Activated T-cell treated with anti-CD3 and anti-CD28 coated beads, Interleukin-2, amount 50 U/mL, for 48 hours (primary cell): ENCODE measurements at places on chromosomes 7 and 10.
A peak's percentile ranks its signal among the peaks of the same experiment; 100 is the strongest.

DNA sequence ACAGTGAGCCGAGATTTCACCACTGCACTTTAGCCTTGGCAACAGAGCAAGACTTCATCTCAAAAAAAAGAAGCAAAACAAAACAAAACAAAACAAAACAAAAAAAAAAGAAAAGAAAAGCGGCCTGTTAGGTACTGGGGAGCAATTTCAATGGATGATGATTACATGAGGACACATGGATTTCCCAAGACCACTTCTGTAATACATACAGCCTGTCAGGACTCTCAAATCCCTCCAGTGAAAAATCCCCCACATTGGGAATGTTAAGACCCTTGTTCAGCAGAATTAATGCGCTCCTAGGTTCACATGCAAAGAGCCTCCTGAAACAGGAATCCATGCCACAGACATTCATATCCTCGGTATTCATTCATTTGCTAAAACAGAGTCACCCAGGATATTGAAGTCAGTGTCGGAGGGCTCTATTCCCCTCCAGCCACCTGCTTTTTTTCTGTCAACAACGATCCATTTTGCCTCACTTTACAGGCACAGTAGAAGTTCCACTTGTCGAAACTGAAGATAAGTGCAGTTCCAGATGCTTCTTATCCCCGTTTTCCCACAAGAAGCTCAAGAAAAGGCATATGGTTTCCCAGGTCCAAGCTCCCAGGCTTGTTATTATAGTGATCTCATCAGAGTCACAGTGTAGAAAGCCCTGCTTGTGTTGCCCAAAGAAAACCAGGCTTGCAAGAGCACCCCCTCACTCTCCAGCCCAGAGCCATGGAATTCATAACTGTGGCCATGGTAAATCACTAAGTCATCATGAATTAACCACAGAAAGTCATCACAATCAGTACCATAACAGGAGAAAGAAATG, 20.2 kb downstream of the SLC16A12 start:
- no peak for DNase-seq

DNA sequence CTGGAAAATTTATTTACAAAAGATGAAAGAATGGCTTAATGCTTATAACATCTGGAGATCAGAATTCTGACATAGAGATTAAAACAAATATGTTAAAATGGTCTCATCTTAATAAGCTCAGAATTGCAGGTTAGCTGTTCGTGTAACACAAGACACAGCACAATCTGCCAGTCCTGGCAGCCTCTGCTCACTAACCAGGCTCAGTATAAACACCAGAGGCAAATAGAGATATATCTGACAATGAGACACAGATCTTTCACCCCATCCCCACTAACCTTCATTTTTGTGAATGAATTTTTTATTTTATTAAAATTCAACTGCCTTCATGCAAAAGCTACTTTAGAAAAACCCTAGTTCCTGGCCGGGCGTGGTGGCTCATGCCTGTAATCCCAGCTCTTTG, 51.8 kb downstream of the RELN start:
- no peak for DNase-seq

- no peak for DNase-seq
Measured at GRCh38 chr10:8300925-8301324, 246.4 kb downstream of the GATA3 start.

DNA sequence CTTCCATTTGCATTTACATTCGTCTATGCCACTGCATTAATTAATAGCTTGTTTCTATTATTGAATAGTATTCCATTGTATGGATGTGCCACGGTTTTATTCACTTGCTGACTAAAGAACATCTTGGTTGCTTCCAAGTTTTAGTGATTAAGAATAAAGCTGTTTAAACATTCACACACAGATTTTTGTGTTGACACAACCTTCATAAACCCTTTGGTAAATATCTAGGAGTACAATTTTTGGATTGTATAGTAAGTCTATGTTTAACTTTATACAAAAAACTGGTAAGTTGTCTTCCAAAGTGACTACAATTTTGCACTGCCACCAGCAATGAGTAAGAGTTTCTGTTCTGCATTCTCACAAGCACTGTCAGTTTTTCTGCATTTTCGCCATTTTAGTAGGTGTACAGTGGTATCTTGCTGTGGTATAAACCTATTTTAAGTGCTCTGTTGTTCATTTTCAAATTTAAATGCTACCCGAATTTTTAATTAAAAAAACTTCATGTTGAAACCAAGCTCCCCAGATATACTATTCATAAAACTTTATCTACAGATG, 121.4 kb downstream of the RNF133 start:
- DNase-seq = no peak

DNA sequence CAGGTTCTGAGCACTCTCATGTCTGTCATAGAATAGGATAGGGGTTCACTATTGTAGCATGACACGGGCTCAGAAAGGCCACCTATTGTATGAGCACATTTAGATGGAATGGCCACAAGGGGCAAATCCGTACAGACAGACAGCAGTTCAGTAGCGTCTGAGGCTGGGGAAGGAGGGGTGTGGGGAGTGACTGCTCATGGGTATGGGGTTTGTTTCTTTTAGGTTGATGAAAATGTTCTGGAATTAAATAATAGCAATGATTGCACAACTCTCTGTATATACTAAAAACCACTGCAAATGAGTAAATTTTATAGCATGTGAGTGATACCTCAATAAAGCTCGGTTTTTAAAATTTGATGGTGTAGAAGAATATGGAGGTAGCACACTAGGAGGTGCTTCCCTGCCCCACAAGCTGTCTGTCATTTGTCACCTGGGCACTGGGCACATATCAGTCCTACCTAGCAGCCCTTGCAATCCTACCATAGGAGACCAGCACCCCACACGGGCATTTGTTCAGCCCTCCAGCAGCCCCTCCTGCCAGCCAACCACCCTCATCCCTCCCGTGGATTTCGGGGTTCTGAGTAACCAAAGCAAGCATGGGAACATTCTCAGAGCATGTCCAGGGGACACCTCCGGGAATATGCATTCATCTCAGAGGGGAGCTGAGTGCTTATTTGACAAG, 35.2 kb downstream of the KCNMA1 start:
- no peak for DNase-seq

GRCh38 chr10:71213127-71213621, 804 bp downstream of the UNC5B start:
- peak; percentile 51 for DNase-seq

DNA sequence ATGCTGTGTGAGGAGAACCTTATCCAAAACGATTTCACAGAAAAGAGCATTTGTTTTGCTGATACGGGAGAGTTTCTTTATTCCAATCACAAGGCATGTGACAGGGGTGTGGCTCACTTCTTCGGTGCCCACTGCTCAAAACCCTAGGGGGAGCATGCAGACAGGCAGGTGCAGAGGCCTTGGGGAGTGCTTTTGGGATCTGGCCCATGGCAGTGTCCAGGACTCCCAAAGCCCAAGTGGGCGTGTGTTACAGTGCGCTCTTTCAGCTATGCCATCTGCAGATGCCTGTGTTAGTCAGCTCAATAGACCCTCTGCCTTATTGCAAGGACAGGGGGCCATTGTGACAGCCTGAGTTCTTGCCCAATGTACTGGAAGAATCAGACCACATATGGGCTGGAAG, 94.8 kb downstream of the CSTF2T start:
- no peak for DNase-seq

DNA sequence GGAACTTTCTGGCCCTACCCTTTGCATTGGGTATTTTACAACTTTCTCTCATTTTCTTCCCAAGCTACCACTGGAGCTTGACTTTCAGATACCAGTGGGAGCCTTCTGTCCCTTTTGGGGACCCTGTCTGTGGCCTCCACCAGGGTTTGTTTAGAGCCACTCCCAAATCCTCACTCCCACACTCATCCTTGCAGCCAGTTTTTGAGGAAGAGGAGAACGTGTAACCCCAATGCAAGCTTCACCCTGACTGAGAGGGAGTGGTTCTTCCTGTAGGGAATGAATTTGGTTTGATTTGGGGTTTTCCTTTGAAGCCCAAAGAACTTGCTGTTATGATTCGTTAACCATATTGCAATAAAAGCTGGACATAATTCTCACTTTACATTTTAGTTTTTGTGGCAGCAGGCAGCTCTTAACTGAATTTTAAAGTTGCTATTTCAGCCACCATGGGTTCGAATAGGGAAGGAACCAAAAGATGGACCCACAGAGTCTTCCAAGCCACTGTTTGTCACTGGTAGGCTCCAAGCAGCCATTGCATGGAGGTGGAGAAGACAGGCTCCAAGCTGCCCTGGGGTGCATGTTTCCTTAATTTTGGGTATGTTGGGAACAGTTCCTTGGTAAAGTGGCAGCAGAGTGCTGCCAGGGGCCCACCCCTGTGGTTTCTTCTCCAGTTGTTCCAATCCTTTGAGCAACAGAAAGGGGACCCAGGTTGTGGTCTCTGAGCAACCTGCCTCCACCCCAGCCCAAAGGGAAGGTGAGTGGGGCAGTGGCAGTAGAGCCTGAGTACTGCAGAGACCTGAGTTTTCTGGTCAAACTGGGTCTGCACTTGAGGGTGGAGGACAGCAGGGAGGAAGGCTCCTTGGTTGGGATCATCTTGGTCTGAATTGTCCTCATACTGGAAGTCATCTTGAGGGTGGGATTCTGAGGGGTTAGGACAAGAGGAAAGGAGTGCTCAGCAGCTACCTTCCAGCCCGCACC, 5.1 kb downstream of the EVX1 start:
- DNase-seq = no peak

GRCh38 chr7:27605689-27606269, 56.9 kb downstream of the HIBADH start:
- no peak for DNase-seq

GRCh38 chr10:96470116-96470743, 43.5 kb downstream of the TLL2 start:
- peak; percentile 49 for DNase-seq

- no peak for DNase-seq
Measured at GRCh38 chr10:1156616-1156886, 100.4 kb downstream of the WDR37 start.

DNA sequence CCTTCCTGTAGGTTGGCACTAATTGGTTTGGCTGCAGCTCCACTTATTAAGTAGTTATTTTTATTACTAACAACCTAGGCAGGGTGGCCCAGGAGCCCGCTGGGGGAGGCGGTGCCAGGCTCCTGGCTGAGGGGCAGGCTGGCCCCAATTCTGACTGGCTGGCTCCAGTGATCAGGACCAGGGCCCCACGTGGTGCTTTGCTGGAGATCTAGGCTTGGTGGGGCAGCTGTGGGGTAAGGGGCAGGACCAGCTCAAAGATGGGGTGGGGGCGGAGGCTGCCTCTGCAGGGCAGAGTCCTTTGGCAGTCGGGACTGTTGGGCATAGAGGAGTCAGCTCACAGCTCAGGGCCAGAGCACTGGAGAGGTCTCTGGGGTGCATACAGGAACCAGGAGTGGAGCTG, 2.4 kb downstream of the ASL start:
- no peak for DNase-seq

DNA sequence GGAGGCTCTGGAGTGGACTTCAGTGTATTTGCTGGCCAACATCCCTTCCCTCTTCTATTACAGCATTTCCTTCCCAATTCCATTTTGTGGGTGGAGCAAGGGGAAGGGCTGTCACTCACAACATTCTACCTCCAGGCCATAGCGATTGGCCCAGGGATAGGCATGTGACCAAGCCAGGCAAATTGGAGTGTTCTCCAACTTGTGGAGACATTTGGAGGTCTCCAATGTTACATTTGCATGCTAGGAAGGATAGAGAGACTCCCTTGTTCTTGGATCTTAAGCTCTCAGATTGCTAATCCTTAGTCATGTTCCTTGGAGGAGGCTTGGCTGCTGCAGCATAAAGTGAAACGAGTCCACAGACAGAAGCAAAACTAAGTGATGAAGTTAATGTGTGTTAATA, 95.6 kb upstream of the KIF5B start:
- DNase-seq = no peak

DNA sequence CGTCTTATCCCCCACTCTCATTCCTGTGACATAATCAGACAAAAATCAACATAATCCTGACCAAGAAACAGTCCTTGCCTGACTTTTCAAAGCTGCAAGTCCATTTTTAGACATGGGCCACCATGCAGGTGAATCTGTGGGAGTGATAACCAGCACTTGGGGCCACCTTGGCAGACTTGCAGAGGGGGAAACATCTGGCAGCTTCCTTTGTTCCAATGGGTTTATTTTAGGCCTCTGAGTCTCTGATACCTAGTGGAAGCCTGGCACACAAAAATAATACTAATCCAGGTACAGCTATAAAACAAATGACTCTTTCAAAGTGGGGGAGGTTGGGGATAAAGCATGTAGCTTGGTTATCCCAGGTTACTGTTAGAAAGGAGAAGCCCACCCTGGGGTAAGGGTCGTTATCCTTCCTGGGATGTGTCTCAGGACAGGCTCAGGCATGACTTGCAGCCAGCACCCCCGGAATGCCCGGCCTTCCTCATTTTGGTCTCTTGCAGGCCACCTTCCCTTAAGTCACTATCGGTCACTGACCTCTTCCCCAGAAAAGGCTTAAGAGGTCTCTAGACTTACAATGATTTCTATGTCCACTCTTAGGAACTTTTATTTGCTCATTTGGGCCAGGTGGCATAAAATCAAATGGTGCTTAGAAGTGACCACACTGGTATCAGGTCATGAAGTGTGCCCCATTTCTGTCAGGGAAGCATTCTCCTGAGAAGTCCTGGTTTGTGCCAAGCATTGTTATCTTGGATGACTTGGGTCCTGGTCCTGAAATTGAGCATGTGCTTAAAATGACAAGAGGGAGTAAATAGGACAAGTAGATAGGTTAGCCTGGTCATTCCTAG, 37.6 kb downstream of the EEPD1 start:
- DNase-seq = no peak

DNA sequence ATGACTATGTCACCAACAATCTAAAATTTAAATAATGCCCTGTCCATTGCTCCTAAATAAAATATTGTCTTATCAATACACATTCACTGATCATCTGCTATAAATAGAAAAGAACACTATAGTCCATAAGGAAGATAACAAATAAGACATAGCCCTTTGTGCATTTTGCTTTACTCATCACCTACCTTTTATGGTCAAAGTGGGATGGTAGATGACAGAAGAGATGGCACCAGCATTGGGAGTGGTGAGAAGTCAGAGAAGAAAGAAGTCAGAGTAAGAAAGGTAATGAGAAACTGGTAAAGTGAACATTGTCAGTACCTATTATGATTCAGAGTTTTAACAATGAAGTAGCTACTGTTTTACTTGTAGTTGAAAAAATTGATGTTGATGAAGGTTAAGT, 31.1 kb downstream of the SEMA3E start:
- no peak for DNase-seq

GRCh38 chr10:80632742-80633141, 95.0 kb downstream of the SH2D4B start:
- DNase-seq = no peak

GRCh38 chr10:75272896-75273295, 37.1 kb upstream of the COMTD1 start:
- DNase-seq = no peak
